Stimulated activated CD4-positive, alpha-beta T cell treated with anti-CD3 and anti-CD28 coated beads, TNF-alpha, amount 100 ng/mL, for 48 hours (primary cell): ENCODE measurements at places on chromosomes 7 and 10.

DNA sequence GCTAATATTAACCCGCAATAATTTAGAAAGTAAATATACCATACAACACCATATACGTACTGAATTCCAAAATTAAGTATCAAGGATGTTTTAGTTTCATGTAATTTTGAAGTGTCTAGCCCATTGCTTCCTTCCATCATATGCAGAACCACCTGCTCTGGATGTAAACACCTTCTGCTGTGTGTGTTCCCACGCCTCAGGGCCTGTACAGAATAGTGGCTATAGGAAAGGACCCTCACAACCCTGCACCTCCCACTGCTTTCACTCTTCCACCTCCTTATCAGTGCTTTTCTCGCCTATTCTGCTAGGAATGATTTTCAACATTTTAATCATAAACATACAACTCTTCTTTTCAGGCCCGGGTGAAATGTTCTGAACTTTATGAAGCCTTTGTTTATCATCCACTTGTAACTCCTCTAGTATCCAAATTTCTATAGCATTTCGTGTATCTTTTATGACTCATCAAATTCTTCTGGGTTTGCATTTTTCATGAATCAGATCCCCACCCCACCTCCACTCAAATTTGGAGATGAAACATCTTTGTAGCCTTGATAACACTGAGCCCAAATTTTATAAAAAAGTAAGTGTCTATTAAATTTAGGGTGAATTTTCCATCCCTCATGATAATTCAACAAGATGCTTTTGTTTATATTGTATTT lies 1106.8 kb upstream of the C7orf33 start:
- DNase-seq = no peak

GRCh38 chr7:134203186-134203889 lies 76.2 kb downstream of the LRGUK start:
- no peak for DNase-seq

- DNase-seq = no peak
Measured at GRCh38 chr7:29350351-29350750, 155.8 kb downstream of the CHN2 start.

DNA sequence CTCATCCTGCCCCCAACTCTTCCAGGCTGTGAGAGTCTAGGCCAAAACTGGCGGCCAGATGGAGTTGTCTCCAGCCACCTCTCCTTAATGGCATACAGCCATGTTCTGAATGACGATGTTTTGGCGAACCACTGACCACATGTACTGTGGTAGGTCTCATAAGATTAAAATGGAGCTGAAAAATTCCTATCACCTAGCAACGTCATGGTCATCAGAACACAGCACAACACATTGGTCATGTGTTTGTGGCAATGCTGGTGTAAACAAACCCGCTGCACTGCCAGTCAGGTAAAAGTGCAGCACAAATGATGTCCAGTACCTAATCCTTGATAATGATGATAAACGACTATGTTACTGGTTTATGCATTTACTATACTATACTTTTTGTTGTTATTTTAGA lies 290.0 kb upstream of the MKI67 start:
- DNase-seq = no peak

- no peak for DNase-seq
Measured at GRCh38 chr7:84813376-84813775, 373.5 kb downstream of the SEMA3D start.

DNA sequence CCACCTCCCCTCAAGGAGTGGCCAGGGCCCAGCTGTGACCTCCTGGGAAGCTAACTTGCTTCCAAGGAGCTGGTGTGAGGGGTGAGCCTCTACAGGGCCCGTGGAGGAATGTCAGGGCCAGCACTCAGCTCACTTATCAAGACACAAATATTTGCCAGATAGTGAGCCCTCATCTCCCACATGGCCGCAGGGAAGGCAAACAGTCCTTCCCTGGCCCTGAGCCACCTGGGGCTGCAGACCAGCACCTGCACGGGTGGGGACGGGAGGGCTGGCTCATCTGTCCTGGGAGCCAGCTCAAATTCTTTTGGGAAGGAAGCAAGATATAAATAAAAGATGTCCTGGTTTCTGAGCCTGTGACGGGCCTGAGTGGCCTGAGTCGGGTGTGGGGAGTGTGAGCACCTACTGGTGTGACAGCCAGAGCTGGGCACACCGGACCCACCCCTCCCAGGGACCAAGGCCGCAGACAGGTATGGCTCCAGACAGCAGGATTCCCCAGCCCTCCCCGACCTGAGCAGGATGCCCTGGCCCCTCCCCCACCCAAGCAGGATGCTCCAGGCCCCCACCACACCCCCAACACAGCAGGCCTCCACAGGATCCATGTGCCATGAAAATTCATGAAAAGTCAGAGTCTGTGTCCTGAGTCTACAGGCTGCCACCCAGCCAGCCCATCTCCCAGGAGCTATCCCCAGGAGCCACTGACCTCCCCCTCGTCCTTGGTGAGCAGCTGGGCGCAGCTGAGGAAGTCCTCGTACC lies 148.0 kb downstream of the MAPK8 start:
- no peak for DNase-seq

DNA sequence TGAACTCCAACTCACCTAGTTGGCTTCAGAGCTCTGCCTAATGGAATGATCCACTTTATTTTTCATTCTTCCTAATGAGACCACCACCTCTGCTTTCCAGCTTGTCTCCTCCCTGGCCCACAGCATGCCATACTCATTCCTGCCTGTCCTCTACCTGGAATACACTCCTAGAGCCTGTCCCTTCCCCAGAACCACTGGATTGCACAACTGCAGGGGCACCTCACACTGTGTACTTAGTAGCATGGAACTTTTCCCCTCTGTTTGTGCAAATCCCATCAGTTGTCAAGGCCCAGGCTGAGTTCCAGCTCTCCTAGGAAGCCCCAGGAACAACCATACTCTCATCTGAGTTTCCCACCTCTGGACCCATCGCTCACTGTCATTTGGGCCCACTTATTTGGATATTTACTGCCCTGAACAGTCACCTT lies 15.6 kb downstream of the ALDH18A1 start:
- DNase-seq = no peak

GRCh38 chr10:132392811-132393694 lies 3.9 kb upstream of the PWWP2B start:
- no peak for DNase-seq

DNA sequence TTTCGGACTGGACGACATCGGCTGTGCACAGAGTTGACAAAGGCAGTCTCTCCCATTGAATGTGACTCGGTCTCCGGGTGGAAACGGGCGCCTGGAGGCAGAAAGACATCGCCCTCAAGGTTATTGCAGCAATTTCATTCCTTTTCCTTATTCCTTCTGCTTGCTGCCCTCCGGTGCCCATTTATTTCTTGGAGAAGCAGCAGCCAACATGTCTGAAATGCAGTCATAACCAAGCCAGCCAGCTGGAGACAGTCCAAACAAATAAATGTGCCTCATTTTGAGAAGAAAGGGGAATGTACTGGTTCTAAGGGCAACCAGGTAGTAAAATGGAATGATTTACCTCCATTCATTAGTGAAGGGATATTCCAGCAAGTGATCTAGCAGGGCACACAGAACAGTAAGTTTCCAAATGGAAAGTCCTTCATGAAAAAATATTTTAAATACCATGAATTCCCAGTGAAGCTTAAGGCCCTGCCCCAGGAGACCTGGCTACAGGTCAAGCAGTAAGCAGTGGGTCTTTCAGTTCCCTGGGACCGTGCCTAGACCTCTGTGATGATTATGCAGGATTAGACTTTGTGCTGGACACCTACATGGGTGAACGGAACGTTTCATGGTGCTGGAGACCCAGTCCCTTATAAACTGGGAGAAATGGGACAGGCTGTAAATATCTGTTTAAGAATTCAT lies 86.6 kb downstream of the ABLIM1 start:
- DNase-seq = no peak

DNA sequence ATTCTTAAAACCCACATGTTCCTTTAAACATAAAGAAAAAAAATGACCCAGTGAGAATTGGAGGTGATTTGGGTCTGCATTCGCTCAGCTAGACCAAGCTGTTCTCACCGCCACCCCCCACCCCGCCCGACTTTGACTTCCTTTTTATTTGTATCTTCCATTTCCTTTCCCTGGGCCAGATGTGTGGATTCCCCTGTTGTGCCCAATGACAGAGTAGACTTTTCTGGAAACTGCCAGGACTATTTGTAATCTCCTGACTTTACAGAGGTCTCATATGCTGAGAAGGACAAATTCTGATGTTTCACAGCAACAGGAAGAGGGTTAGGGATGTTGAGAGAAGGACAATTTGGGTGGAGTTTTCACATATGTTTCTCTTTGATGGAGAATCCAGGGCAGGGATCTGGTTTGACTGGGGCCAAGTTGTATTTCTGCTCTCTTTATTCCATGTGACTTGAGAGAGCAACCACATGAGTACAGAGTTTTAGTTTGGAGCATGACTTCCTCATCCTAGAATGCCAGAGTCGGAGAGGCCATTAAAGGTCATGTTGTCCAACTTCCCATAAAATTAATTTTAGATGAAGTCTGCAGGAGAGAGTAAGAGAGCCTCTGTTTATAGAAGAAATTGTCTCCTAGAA lies 1023.2 kb downstream of the LRMDA start:
- DNase-seq = no peak

- no peak for DNase-seq
Measured at GRCh38 chr10:16964576-16965343, 147.5 kb upstream of the RSU1 start.

- DNase-seq = no peak
Measured at GRCh38 chr7:69790977-69791724, 192.9 kb downstream of the AUTS2 start.

GRCh38 chr7:64628721-64629120 lies 37.2 kb upstream of the ZNF107 start:
- DNase-seq = no peak

DNA sequence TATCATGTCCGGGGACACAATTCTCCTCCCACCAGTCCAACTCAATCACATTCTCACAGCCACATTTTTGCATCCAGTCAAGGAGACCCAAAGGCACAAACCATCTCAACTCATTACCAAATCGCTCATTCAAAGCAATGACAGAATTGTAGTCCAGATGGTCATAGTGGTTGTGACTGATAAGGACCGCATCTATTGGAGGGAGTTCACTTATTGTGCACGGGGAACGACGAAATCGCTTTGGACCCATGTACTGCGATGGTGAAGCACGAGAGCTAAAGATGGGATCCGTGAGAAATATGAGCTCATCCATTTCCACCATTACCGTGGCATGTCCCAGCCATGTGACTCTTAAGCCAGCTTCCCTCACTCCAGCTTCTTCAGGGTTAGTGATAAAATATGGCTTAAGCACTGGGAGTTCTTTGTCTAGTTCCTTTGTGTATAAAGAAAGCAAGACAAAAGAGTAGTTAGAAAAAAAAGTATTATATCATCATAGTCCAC lies 29.1 kb downstream of the NAPEPLD start:
- no peak for DNase-seq

GRCh38 chr7:5422396-5423305 lies 983 bp downstream of the TNRC18 start:
- DNase-seq = no peak

DNA sequence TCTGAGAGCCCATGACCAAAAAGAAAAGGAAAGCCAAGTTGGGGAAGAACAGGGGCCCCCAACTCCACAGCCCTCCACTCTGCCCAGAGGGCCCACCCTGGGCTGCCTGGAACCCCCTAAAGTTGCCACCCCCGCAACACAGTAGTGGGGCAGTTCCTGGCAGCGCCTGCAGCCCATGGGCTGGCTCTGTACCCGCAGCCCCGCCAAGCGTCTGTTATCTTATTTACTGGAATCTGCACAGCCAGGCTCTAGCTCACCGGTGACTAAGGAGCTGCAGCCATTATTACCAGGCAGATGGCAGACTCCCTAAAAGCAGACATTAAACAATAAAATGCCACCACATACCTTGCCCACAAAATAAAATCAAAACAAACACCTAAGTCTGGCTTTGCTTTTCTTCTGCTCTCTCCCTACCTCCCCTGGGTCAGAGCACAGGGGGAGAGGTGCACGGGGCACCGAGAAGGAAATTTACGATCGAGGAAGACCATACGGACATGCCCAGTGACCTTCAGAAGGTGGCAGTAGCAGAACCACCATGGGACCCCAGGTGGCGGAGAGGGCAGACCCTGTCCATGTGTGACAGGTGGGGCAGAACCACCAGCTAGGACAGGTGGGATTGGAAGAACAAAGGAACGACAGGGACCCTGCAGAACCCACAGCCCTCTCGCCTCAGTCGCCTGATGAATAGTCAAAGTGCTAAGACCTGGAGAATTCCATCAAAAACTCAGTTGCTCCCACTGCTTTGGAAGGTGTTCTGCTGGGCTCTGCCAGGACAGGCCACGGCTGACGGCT lies 66.3 kb downstream of the PRKAG2 start:
- DNase-seq = no peak

- no peak for DNase-seq
Measured at GRCh38 chr7:55274156-55274555, 91.0 kb upstream of the LANCL2 start.

- DNase-seq = peak; percentile 52
Measured at GRCh38 chr10:47264797-47265281, 35.2 kb upstream of the GDF10 start.

DNA sequence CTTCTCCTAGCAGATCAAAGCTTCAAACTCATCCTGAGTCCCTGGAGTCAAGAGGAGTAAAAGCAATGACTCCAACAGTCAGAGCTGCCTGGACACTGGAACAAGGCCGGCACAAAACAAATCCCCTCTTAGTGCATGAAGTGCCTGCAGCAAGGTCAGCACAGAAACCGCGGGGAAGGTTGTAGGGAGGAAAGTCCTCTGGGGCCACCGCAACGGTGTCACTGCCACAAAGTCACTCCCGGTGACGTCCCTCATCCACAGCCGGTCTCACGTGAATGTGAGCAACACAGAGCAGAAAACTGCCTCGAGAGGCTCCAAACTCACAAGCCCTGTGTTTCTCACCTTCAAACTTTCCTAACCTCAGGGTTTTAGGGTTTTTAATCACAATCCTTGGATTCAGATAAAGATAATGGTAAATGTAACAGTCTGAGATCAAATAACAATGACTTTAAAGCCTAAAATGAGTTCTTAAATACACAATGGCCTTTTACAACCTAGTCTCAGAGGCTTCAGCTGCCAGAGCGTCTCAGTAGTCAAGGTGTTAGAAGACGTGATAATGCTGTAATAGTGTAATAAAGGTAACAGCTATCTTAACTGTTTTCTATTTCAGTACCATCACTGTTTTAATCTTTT lies 274.3 kb downstream of the ZMYND11 start:
- no peak for DNase-seq

DNA sequence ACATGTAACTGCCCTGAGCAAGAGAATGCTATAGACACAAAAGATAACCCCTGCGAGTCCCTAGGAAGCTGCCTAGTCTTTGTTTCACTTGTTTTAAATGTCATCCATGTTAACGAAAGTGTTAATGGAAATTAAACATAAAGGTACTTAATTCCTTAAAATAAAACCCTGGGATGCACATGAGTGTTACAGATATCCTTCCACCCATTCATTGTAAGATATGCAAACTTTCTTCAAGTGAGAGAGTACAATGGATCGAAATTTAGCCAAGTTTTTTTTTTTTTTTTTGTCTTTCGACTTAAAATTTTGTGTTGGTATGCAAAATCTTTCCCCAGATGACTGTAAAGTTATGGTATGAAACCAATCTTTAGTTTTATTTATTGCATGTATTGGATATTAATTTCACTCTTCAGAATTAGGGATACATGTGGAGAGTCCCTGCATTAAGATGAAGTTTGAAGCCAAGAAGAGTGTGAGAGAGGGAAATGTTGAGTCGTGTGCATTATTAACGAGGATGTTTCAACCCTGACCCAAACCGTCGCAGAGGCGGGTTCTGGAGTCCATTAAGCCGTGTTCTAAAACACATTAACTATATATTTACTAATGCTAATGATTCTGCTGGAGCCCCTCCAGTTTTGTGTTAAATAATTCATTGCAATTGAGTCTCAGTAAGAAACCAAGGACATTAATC lies 1.6 kb downstream of the CDK14 start:
- no peak for DNase-seq

GRCh38 chr7:112296432-112296831 lies 89.9 kb downstream of the ZNF277 start:
- no peak for DNase-seq
